ENCODE measurements at places on chromosomes 12 and 14. TPM values are rescaled to one million over a fixed set of nuclear protein-coding genes. Genes with fewer than 3 reads are reported as not detected.

The SMCO2 gene
- total RNA-seq = 14.2 TPM

The MOAP1 gene
- 21.4 TPM for total RNA-seq

The NFATC4 gene
- total RNA-seq = 40.0 TPM

The AHNAK2 gene
- 59.0 TPM for total RNA-seq

The CLEC6A gene
- total RNA-seq = 3.9 TPM

The OR4E2 gene
- 8.4 TPM for total RNA-seq

The CLEC4C gene
- not detected for total RNA-seq
